Nephron progenitor cell (in vitro differentiated cells): ENCODE measurements at places on chromosomes 12 and 14.

GRCh38 chr12:14937689-14938088 is 648 bp downstream of the ERP27 start:
- no peak for DNase-seq

GRCh38 chr12:6266541-6266966 is 43.9 kb upstream of the PLEKHG6 start:
- no peak for DNase-seq

- DNase-seq, result no peak
Measured at GRCh38 chr14:69101331-69101826, 51.5 kb downstream of the DCAF5 start.

DNA sequence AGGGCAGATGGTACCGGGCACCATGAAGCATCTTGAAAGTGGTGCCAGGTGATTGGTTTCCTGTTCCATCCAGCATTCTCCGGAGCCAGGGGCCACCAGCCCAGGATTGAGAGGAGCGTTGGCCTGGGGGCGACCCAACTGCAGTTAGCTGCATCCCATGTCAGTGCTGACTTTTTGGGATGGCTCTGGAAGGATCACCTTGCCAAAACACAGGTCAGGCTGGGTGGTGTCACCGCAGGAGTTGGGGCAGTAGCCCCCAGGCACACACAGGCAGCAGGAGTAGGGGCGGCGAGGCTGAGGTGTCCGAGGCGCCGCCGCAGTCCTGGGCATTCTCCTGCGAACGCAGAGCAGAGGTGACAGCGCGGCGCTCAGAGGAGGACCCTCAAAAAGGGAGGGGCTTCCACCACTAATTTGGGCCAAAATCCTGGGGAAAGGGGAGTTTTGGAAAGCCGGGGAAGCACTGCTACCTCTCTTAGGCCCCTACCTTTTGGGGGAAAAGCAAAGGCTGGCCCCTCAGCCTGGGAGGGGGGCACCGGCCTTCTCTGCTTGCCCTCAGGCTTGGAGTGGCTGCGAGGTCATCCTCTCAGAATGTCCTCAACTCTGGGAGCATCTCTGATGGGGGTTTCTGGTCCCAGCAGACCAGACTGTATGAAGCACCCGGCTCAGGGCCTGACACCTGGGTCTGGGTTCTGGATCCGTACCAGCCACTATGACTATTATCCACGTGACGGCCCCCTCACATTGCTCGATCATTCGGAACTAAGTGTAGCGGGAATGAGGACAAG is 26.7 kb upstream of the LRTM2 start:
- no peak for DNase-seq

DNA sequence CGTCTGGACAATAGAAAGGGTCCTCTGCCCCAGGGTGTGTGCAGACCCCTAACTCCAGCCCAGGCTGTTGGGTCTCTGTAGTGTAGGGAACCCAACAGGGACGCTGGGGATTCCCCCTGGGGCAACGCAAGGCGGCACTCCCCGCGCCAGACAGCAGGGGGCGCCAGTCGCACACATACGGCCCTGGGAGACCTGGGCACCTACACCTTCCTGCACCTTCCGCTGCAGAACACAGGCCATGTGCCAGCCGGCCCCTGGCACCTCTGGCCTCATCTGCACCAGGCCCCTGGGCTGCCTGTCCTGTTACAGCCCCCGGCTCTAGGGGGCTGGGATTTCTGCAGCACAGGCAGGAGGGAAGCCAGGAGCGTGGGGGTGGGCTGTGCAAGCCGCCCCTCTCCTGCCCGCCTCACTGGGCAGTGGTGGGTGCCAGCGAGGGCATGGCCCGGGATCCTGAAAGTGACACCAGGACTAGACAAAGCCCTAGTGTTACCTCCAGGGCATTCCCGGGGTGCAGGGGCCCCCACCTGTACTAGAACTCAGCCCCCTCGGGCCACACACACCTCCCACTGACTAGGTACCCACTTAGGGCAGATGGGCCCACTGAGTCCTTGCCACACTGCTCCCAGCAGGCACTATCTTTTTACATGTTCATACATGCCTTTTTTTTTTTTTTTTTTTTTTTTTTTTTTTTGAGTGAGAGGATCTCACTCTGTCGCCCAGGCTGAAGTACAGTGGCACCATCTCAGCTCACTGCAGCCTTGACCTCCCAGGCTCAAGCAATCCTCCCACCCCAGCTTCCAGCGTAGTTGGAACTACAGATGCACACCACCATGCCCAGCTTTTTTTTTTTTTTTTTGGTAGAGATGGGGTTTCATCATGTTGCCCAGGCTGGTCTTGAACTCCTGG is 37.5 kb downstream of the CCNK start:
- DNase-seq, result peak; percentile 83

DNA sequence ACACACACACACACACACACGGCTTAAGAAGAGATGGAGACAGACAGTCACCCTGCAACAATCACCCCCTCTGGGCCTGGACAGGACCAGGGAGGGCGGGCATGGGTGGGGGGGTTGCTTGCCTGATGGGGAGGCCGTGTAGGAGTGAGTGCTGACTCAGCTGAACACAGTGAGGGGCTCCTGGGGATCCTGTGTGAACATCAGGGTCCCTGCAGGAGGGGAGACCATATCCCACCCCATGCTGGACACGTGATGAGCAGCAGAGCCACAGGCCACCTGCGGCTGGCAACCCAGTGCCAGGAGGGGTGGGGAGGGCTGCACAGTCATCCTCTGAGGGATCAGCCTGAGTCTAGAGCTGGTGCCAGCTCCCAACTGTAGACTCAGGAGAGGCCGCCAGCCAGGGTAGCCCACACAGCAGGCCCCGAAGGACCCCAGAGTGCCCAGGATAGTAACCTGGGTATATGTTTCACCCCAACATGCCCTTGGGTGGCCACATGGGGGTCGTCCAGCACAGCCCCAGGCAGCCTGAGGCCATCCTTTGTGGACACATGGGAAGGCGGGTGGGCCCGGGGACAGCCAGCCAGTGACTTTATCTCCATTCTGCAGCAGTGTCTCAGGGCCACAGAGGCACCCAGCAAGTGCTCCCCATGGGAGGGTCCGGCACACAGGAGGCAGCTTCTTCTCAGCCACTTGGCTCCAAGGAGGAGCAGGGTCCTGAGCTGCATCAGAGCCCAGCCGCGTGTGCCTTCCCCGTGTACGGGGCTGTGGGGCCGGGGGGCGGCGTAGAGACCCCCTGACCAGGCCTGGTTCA is 73.7 kb upstream of the SFSWAP start:
- no peak for DNase-seq

- no peak for DNase-seq
Measured at GRCh38 chr14:104316121-104316722, 177.8 kb downstream of the KIF26A start.

GRCh38 chr12:1348606-1349005 is 245.8 kb downstream of the FBXL14 start:
- no peak for DNase-seq

DNA sequence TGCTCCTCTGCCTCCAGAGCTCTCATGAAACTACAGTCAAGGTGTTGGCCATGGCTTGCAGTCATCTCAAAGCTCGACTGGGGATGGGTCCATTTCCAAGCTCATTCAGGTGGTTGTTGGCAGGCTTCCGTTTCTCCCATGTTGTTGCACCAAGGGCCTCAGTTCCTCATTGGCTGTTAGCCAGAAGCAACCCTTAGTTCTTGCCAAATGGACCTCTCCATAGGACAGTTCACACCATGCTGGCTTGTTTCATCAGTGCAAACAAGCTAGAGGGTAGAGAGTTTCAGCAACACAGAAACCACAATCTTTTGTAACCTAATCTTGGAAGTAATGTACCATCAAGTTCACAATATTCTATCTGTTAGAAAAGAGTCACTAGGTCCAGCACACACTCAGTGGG is 22.7 kb upstream of the PPM1A start:
- DNase-seq, result no peak

- DNase-seq, result no peak
Measured at GRCh38 chr12:29844667-29845066, 60.9 kb upstream of the TMTC1 start.

DNA sequence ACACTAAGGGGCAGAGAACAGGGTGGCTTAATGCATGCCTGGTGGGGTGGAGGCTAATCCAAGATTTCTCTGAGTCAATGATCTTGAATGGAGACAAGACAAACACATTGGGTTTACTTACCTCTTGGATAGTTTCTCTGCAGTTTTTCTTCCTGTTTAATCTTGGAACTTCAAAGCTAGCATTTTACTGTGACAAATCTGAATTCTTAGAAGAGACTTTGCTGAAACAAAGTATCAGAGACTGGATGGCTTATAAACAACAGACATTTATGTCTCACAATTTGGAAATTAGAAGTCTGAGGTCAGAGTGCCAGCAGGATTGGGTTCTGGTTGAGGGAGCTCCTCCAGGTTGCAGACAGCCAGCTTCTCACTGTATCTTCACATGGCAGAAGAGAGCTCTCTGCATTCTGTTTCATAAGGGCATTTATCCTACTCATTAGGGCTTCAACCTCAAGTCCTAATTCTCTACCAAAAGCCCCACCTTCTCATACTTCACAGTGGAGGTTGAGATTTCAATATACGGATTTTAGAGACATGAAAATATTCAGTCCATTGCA is 921.8 kb downstream of the VRK1 start:
- DNase-seq, result no peak

GRCh38 chr12:57611108-57611826 is at the start of gene ARHGEF25:
Gene ARHGEF25, plus strand, starts transcription at chr12:57611435. Its CDS starts 460 bp downstream, at chr12:57611895.
- DNase-seq, result peak; percentile 83

DNA sequence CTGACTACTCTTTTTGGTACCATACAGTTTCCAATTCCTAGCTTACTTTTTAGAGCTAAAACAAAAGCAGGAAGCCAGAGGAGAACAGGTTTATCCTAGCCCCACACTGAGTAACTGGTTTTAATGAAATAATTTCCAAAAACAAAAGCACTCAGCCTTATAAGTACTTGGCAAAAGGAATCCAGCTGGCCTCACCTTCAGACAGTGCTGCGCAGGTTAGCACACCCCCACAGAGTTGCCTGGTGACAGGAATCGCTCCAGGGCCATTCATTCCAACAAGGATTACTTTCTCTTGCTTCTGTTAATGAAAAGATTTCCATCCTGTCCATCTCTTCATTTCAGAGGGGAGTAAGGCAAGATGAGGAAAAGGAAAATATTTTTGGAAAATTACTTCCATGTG is 84.6 kb downstream of the SCFD1 start:
- DNase-seq, result no peak

DNA sequence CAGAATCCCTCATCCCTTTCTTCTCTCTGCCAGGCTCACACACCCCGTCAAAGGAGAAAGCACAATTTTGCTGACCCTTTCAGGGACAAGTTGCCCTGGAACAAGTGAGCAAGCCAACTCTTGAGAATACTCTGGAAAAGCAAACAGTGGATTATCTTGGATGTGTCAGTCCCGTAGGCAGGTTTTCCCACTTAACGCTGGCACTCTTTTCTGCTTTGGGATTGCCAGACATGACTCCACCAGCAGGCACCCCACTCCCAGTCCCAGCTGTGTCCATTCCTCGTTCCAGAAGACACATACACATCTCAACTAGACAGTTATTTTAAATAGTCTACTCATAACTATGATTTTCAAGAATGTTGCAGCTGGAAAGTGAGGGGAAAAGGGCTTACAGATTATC is 145.5 kb upstream of the CDKN3 start:
- no peak for DNase-seq

GRCh38 chr12:107351713-107352112 is 258.4 kb upstream of the CRY1 start:
- DNase-seq, result no peak

- no peak for DNase-seq
Measured at GRCh38 chr12:115294453-115295133, 610.6 kb upstream of the TBX3 start.

- DNase-seq, result no peak
Measured at GRCh38 chr14:60188115-60188514, 22.9 kb upstream of the DHRS7 start.

GRCh38 chr12:57332646-57333312 is 81.8 kb upstream of the STAC3 start:
- no peak for DNase-seq

DNA sequence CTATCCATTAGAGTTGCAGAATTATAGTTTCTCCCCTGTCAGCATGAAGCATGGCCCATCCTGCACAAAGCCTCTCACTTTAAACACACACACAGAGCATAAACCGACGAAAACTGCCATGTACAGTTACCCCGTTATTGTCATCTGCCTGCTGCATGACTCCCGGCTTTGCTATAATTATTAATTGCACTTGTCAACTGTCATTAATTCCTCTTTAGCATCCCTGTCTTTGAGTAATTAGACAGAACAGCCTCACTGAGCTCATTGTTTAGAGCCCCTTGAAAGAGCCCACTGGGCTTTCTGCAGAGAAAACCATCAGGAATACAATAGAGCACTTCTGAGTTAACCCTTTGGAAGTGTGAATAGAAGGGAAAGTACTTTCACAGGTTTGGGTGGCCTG is 307.2 kb upstream of the SOX5 start:
- DNase-seq, result no peak

- DNase-seq, result no peak
Measured at GRCh38 chr12:53198486-53199110, 8.5 kb downstream of the ITGB7 start.

GRCh38 chr14:100615736-100616695 is 28.8 kb upstream of the BEGAIN start:
- no peak for DNase-seq

DNA sequence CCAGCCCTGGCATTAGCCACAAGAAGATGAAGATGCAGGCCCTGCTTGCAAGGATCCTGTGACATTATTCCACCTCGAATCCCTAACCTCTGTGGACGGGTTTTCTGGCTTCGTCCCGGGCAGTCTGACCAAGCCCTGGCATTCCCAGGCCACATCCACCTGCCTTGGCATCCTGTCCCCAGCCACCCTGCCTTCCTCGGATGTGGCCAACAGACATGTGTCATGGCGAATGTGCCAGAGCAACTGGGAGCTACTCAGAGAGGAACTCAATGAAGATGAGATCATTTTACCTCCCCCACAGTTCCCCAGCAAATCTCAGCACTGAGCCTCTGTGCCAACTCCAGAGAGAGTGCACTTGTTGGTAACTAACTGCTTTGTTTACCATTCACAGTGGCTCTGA is 33.5 kb upstream of the KCNA5 start:
- no peak for DNase-seq

- no peak for DNase-seq
Measured at GRCh38 chr12:57739387-57739786, 845 bp upstream of the AGAP2 start.

GRCh38 chr14:50762001-50762930 is 68.7 kb downstream of the NIN start:
- no peak for DNase-seq

DNA sequence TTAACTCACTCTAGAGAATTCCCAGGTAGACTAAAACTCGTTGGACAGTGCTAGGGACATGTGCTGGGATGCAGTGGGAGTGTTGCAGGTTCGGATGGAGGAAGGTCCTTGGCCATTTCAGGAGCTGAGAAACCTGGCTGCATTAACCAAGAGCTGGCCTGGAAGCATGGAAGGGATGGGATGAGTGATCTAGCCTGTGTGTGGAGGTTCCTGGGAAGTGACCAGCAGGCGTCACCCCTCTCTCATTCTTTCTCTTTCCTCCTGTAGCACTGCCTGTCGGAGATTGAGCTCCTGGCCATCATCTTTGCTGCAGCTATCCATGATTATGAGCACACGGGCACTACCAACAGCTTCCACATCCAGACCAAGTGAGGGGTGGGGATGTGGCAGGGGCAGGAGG is 15.6 kb downstream of the PPP1R1A start:
- DNase-seq, result no peak

- DNase-seq, result peak; percentile 24
Measured at GRCh38 chr12:128323145-128323920, 56.4 kb downstream of the TMEM132C start.
